Activated T-cell treated with anti-CD3 and anti-CD28 coated beads, Interleukin-2, amount 50 U/mL, for 48 hours (primary cell): ENCODE measurements at places on chromosomes 5 and 9.

DNA sequence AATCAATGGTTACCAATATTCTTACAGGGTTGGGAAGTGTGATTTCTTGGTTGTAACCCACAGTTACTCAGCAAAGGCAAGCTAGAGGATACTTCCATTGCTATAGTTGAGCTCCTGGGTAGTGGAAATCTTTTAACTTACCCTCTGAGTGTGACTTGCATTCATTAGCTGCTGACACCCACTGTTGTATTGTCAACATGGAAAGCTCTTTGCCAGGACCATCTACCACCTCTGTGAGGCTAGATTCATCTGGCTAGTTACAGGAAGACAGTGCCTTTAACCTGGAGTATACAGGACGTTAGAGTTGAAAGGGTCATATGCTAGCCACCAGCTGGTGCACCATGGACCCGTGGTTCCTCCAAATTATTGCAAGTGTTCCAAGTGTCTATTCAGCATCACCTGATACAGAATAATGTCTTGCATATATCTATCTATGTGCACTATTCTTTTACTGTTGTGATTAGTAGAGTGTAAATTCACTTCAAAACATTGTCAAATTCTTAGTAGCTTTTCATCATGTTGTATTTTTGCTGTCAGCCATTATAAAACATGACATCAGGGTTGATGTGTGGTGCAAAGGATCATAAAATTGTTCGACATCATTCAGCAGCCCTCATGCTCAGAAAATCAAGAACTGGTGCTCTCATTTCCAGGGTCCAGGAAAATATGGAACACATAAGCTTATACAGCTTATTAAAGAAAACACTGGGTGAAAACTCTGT is 239.0 kb downstream of the PJA2 start:
- no peak for DNase-seq

DNA sequence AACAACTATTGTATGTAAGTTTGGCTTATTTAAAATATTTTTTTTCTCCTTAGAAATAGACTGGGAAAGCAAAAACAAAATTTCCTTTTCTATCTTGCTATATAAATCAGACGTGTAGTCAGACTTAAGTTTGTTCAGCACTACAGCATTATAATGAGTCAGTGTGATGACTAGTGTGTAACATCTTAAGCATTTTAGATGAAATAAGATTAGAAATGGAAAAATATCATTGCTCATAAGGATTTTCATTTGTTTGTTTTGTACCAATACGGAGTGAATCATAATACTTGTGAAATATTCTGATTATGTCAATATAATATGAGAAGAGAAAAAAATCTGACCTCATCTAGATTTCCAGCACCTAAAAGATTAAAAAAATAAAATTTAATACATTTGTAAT is 64.7 kb upstream of the RICTOR start:
- no peak for DNase-seq

- DNase-seq = no peak
Observed at GRCh38 chr5:59786334-59786805, 107.2 kb downstream of the PDE4D start.

- DNase-seq = no peak
Observed at GRCh38 chr9:93825348-93826115, 129.6 kb downstream of the BARX1 start.

- no peak for DNase-seq
Observed at GRCh38 chr5:15995341-15996052, 184.1 kb downstream of the MARCHF11 start.
